ENCODE measurements at places on chromosomes 4 and X.

- DNase-seq = no peak
Observed at GRCh38 chr4:6124386-6125102, 75.8 kb downstream of the JAKMIP1 start.

GRCh38 chr4:10530137-10530786 is 73.0 kb upstream of the ZNF518B start:
- DNase-seq = no peak

DNA sequence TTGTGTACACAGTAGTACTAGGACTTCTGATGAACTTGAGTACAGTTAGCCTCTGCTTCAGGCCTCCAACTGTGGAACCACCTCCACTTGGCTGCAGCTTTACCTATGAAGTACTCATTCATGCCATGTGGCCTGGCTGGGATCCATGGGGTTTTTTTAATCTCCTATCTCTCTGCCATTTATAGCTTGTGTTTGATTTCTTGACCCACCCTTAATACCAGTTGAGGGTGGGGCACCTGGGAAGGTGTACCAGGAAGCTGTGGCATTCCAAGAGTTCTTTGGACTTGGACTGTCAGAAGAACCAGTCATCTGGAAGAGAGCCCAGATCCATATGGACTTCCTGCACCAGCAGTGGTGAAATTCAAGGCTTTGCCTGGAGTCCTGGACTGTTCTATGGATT is 230.1 kb downstream of the SHROOM3 start:
- DNase-seq = no peak

GRCh38 chrX:101359966-101360365 is 11.4 kb upstream of the TIMM8A start:
- no peak for DNase-seq

DNA sequence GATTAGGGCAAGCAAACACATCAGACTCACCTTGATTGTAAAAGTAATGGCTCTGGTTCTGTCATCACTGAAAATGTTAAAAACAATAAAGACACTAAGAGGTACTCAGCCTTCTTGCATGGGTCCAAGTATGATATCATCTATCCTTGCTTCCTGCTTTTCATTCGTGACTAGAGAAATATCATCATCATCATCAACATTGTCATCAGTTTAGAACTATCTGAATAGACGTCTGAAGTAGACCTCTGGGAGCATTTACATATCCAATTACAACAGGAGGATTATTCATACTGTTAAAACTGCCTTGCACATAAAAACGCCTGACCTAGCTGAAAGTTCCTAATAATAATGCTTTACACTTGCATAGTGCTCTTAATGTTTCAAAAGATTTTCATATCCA is 9.8 kb upstream of the FRAS1 start:
- DNase-seq = no peak

DNA sequence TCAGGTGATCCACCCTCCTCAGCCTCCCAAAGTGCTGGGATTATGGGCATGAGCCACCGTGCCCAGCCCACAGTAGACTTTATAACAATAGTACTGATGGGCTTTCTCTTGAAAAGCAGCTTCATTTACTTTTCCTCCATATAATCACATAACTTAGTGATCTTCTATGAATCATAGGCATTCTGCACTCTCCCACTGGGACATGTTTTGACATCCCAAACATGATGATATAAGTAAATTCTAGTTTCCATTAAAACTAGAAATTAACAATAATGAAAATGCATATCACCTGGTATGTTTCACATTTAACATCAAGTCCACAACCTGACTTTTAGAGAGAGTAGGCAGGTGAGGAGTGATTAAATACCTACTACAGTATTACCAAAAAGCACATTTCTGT is 96.5 kb downstream of the CAMK2D start:
- no peak for DNase-seq

DNA sequence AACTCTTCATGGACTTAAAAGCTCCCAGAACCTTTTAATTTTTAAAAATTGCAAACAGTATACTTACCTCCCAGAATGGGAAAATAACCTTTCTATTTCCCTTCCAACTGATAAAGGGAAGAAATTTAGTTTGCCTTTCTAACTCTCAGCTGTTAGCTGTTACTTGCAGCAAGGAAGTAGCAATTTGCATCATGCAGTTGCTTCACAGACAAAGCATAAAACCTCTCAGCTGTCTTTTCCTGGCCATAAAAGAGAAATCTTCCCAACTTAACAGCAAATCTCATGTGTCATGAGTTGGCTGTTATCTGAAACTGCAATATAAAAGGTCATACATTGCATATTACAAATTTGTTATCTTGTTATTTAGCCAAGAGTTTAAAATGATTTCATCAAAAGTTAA is 18.4 kb downstream of the C4orf17 start:
- no peak for DNase-seq

GRCh38 chrX:75061701-75062100 is 94.4 kb downstream of the ABCB7 start:
- no peak for DNase-seq

DNA sequence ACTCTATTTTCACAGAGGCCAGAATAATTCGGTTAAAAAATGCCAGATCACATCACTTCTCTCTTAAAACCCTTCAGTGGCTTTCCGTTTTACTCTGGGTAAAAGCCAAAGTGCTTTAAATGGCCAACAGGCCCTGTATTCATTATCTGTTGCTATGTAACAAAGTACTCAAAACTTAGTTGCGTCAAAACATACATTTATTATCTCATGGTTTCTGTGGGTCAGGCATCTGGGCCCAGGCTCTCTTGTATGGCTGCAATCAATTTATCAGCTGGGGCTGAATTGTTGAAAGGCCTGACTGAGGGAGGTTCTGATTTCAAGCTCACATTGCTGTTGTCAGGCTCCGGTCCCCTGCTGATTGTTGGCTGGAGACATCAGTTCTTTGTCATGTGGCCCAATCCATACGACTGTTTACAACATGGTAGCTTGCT is 72.7 kb upstream of the H2AZ1 start:
- no peak for DNase-seq

DNA sequence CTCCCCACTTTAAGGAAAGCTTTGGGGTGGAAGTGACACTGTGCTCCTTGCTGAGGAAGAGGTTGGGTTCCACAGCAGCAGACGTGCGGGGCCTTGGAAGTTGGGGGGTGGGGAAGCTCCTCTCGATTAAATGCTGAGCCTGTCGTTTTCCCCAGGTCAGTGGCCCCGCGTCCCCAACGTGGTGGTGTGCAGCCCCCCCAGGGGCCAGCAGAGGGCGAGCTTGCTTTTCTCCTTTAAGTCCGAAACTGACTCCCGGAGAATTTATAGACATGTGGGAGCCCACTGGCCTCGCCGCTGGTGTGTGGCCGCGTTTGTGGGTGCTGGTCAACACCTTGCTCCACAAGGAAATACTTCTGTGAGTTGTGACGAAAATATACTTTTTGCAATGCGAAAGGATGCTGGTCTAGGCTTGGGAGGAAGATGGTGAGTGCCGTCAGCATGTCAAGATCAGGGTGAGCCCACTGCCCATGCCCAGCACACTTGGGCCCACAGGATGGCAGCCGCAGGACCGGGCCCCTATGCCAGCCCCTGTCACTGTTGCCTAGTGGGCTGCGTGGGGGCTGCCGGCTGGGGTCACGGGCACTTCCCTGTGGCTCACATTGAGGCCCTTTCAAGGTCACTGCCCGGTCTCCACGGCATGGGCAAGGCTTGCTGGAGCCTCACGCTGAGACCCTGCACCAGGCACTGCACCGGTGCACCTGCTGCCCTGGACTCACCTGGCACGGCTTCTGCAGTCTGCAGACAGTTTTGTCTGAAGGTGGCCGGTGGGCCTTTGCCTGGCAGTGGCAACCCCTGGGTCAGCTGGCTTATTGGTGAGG is 9.4 kb downstream of the UVSSA start:
- peak; percentile 18 for DNase-seq

DNA sequence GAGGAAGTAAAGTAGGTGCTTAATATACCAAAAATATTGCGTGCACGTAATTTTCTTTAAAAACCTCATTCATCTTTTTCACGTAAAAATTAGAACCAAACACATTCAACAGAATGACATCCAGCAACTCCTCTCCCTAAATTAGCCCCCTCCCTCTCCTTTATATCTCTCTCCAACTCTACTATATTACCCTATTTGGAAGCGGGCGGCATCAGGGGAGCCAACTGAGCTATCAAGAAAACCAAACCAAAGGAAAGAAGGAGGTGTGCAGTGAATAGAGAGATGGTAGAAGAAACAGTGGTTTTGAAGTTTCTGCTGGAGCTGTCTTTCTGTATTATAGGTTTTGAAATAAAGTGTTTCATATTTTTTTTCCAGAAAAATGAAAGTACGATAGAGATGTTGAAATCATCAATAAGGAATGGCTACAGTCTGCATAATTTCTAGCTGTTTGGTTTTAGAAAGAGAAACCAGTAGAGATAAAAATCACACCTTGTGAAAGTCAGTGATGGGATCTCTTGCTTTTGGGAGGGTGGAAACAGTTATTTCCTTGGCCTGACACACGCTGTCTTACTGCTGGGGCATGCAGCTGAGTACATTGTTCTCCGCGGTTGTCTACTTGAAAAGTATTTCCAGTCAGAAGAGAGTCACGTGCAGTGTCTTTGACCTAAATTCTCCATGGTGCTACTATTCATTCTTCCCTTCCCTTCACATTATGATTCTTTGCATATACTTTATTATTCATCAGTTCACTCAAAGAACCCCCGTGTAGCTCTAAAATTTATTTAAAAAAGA is 94.1 kb upstream of the WDR17 start:
- DNase-seq = no peak

DNA sequence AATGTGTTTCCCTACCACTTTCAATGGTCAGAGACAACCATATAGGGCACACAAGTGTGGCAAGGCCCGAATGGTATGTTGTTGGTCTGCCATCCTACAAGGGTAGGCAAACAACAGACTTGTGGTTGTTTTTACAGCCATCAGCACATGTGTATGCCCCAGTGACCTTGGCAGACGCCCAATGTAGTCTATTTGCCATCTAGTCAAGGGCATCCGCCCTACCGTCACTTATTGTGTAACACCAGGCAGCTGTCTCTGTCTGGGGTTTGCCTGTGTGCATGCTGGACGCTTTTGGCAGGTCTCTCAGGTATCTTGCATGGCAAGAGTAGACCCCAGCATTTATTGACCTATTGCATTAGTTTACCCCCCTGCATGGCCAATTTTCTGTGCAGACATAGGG is 1145.5 kb upstream of the POU3F4 start:
- no peak for DNase-seq

DNA sequence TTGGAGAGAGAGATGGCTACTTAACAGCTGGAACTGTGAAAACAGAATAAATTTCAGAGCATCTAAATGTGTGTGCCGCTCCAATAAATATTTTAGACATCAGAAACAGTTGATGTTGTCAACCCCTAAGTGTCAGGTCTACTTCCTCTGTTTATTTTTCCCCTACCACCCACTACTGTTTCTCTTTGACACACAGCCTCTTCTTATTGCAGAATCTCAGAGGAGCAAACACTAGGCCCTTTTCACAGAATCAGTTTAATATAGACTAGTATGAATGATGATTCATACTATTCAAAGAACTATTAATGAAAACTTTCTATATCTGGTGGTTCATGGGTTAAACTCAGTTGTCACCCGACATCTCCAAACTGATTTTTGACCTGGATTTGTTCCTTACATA is 33.9 kb downstream of the NAA11 start:
- no peak for DNase-seq

- peak; percentile 54 for DNase-seq
Observed at GRCh38 chrX:119755981-119756533, 2.3 kb upstream of the SOWAHD start.

DNA sequence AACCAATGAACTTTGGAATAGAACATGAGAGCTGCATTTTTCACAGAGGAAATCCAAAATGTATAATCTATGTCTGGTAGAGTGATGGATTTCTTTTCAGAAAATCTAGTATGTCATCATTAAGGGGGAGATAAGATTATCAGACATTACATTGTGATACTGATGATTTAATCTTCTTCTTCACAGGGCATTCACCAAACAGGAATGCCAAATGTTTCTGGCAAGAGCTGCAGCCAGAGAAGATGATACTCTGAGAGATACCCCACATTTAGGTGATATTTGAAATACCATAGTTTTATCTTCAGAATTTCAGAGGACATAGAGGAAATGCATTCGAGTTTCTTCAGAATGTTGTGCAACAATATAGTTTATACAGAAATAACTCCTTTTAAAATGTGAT is 1523.7 kb upstream of the ADGRL3 start:
- no peak for DNase-seq

DNA sequence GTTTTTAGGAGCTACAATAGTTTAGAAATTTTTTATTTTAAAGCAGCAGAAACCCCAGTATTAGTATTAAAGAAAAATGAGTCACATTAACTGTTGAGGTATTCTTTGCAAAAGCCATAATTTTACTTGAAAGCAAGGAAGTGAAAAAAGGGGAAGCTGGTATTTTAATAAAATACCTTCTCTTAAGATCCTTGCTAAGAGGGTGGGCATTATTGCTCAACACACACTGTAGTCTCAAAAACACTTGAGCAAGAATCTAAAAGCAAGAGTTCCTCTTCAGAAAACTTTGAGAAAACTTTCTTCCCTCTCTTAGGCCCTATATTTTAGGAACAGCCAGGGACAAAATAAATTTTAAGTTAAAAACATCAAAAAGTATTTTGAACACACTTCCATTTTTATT is 259.4 kb upstream of the DIAPH2 start:
- peak; percentile 74 for DNase-seq

DNA sequence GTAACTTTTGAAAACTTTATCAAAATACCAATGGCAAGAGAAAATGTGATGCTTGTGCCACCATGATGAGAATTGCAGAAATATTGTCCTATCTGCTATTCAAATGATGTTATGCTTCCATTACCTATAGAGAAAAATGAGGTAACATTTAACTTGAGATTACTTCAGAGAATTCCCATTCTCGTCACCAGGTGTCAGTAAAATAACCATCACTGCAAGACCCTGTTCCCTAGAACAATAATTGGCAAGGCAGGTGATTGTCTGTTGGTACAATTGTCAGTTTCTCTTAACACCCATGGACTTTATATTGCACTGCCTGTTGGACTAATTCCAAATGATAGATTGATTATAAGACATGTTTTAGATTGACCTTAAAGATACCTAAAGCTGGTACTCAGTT is 179.9 kb downstream of the GABRG1 start:
- DNase-seq = no peak

DNA sequence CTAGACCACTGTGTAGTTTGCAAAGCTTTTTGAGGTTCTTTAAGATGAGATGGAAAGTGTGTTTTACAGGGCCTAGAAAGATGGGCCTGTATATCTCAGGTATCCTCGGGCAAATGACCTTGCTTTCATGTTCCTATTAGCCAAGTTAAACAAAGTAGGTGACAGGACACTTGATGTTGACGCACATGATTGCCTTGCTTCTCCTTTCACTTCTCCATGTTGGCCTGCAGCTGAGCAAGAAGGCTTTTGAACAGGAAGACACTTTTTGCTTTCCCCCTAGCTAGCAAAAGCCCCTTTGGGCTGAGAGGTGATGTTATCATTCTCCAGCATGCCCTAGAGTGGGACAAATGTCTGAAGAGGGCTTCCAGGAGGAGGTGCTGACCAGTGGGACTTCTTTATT is 202.1 kb downstream of the GPC3 start:
- no peak for DNase-seq

DNA sequence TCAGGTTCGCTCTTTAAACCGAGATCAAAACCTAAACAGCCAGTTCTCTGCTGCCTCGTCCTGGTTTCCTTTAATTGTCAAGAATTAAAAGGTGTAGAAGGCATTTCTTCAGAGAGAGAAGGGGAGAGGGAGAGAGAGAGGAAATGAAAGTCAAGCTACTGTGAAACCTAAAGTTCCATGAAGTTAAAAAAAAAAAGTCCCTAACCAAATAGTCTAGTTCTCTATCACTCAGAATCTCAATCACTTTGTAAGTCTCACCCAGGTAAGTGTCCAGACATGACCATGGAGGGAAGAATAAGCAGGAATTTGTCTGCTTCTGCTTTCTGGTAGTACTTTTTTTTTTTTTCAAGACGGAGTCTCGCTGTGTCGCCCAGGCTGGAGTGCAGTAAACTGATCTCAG is 18.8 kb upstream of the SMIM14 start:
- no peak for DNase-seq

Measured in CD14-positive monocyte (primary cell).